ENCODE measurements at places on chromosomes 4 and X.
A peak's percentile ranks its signal among the peaks of the same experiment; 100 is the strongest.

- no peak for DNase-seq
Observed at GRCh38 chrX:3231766-3232165, 114.7 kb downstream of the MXRA5 start.

DNA sequence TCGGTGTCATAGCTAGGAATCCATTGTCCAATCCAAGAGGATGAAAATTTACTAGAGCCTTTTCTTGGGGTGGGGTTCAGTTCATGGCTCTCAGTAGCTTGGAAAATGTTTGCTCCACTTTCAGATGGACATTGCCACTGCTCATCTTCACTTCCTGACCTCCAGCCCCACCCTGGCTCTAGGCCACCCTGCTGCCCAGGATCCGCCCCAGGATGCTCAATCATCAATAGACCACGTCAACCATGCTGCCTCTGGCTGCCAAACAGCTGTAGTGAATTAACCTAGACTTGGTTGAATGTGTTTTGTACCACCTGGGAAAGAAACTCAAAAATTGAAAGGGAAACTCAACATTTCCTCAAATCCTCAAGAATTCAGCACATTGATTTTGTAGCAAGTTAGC lies 37.2 kb upstream of the HSD17B10 start:
- DNase-seq, result no peak

DNA sequence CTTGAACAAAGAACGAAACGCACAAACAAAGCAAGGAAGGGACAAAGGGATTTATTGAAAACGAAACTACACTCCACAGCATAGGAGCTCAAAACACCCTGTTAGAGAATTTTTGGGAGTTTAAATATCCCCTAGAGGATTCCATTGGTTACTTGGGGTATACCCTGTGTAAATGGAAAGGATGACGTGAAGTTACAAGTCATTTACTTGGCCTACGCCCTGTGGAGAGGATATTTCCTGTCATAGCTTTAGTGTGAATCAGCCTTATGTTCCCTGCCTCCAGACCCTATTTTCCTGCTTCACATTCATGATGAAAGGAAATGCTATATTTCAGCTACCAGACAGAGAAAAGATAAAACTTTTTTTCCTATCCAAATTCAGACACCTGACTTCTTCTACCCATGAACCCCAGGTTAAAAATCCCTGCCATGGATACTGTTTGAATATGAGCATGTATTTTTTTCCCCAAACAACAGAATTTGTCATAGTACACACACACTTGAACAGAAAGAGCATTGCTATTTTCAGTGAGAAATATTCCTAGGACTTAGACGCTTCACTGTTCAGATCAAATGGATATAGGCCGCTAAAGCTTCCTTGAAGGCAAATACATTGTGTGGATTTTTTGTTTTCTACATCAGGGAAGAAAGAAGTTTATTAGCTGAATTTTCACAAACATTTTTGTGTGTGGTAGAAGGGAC lies 20.4 kb downstream of the PIN4 start:
- no peak for DNase-seq

GRCh38 chrX:37060999-37061398 lies 52.8 kb downstream of the FAM47C start:
- peak; percentile 0 for DNase-seq

- no peak for DNase-seq
Observed at GRCh38 chr4:8701126-8702019, 108.8 kb downstream of the CPZ start.

DNA sequence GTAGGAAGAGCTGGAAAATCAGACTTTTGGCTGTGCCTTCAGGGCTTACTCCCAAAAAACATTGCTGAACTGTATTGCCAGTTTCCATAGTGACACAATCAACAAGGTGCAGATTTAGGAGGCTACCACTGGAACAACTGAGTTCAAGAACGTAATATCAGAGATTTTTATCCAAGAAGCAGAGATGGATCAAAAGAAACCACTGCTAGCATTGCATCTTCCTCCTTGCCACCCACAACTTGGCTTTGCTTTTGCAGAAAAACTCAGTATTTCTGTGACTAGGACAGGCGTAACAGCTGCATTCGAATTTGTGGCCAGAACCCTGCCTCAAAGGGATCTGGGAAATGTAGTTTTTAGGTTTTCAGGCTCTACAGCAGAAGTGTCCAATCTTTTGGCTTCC lies 27.8 kb upstream of the WDFY3 start:
- no peak for DNase-seq

DNA sequence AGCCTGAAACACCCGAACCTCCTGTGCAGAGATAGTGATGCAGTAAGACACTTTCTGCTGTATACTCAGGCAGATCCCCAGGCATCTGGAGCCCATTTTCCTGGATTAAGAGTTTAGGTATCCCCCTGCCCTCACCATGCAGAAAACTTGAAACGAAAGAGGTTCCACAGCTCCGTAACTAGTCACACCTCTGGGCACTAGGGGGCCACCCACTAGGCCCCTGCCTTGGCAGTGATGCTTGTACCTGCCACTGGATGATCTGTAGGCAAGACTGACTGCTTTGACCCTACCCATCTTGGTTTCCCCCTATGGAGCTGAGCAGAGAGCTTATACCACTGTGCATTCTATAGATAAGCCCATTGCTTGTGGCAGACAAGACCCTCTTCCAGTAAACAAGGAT lies 940.6 kb downstream of the PCDH19 start:
- no peak for DNase-seq

- DNase-seq, result no peak
Observed at GRCh38 chrX:53133400-53133799, 39.5 kb downstream of the KANTR start.
